ENCODE measurements at places on chromosomes 1 and 21.

GRCh38 chr21:36754241-36754898 is 55.5 kb downstream of the SIM2 start:
- no peak for DNase-seq

DNA sequence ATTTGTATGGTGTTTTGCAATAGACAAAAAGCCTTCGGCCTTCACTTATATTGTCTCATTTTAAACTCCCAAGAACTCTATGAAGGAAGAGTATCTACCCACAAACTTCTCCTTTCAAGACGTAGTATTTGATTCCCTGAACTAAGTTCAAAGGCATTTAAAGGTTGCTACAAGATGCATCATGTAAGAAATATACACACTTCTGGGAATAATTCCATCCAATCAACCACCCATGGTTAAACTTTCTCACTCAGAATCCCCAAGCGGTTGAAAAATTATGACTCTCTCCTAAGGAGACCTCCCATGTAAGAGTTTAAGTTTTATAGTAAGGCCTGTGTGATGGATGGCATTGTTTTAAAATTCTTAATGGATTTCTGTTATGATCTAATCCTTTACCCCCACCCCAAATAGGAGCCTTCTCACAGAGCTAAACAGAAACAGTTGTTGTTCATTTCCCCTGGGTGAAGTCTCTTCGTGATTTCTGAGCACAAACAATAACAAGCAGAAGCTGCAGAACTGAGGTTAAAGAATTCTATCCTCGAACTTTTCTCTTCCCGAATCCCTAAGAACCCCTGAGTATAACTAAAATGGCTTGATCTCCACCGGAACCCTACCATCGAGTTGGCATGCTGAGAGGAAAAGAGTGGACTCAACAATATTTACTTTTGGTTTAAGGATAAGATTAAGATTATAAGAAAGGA is 185.0 kb downstream of the TGFBR3 start:
- no peak for DNase-seq

DNA sequence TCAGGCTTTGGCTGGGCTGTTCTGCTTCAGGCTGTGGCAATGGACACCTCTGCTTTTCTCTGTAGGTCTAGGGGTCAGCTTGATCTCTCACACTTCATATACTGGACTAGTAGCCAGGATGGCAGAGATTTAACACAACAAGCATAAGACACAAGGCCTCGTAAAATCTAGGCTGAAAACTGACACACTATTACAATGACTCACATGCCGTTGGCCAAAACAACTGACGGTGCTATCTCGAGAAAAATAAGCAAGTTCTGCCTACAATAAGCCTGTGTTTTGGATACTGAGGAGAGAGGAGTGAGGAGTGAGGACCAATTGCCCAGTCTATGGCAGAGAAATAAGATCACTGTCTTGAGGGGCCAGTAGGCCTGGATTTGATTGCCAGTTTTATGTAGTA is 840.7 kb upstream of the ADAMTS5 start:
- DNase-seq: no peak

GRCh38 chr1:236702791-236703394 is 16.6 kb downstream of the ACTN2 start:
- no peak for DNase-seq

DNA sequence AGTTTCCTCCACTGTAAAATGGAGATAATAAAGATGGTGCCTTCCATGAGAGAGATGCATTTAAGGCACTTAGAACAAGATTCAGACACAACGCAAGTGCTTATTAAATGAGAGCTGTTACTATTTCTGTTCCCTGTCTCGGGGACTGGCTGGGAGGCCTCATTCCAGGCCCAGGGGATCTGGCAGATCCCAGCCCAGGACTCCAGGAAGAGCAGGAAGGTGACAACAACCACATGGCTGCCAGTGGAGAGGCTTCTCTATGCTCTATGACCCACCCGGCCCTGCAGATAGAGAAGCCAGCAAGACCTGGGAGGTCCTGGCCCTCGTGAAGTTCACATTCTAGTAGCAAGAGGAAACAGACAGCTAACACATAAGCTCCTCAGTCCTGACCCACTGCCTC is 175.5 kb downstream of the ACTL8 start:
- DNase-seq: no peak

DNA sequence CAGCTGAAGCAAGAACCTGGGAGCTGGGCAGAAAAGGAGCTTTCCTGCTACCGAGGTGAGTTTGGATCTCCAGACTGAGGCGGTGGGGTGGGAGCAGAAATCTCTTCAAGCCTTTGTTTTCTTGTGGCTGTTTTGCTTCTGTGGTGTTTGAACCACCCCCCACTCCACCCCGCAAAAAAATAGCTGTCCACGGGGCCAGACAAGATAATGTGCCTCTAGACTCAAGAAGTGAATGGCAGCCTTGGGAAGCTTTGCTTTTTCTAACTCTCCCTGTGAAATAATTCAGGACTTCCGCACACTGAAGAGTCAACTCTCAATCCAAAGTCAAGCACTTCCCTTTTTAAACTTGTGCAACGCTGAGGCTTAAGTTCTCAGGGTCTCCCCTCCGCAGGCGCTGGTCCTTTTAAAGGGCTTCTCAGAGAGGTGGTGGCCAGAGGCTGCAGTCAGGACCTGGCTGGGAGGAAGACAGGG is 159.6 kb upstream of the COA6 start:
- DNase-seq: no peak

- no peak for DNase-seq
Observed at GRCh38 chr21:38957575-38958322, 152.0 kb downstream of the ETS2 start.

- DNase-seq: no peak
Observed at GRCh38 chr1:30410153-30410851, 313.1 kb downstream of the MATN1 start.

GRCh38 chr1:2801535-2802291 is at the start of gene TTC34:
Gene TTC34 (minus strand): TSS chr1:2801693. CDS start chr1:2800827, 866 bp downstream.
- peak; percentile 60 for DNase-seq

GRCh38 chr1:202987922-202988583 is 19.1 kb upstream of the TMEM183A start:
- DNase-seq: no peak

DNA sequence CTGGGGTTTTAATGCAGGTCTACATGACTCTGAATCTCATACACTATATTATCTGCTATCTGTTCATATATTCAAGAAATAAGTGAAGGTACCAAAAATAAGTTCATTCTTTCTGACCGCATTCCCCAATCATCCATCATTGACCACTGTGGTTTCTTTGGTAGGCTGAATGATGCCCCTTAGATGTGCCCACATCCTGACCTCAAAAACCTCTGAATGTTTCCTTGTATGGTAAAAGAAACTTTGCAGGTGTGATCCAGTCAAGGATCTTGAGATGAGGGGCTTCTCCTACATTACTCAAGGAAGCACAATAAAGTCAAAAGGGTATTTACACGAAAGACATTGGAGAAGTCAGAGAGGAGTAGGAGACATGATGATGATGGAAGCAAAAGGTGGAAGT is 60.6 kb upstream of the LRRC8B start:
- DNase-seq: peak; percentile 54

DNA sequence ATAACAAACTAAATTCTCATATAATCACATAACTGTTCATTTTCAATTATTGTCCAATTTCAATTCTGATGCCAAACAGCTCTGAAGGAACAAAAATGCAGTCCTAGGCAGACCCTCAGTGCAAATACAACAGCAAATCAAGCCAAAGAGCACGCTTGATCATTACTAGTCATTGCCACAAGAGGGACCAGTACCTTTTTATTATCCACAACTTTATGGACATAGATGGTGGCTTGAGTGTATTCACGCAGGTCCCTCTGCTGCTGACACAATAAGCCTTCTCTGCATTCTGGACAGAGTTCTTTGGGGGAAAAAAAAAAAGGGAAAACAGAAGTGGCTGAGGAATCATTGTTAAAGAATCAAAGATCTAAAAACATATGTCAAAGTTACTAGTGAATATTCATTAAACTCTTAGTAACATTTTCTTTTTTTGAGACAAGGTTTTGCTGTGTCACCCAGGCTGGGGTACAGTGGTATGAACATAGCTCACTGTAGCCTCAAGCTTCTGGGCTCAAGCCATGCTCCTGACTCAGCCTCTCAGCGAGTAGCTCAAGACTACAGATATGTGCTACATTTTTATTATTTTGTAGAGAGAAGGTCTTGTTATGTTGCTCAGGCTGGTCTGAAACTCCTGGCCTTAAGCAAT is 34.3 kb upstream of the RAP1GAP start:
- no peak for DNase-seq

- no peak for DNase-seq
Observed at GRCh38 chr1:29502911-29503840, 266.9 kb downstream of the PTPRU start.

- DNase-seq: no peak
Observed at GRCh38 chr1:64933296-64934070, 32.9 kb downstream of the JAK1 start.

All from activated CD4-positive, alpha-beta T cell treated with anti-CD3 and anti-CD28 coated beads, Interleukin-2, amount 10 ng/mL, durations not matched to agents 7 days and 5 days (primary cell).